ENCODE measurements at places on chromosomes 2 and 18. TPM values are rescaled to one million over a fixed set of nuclear protein-coding genes. Genes with fewer than 3 reads are reported as not detected.

The ANO7 gene
- 1.1 TPM for total RNA-seq

The NEU2 gene
- total RNA-seq: not detected

The SCTR gene
- total RNA-seq: not detected

The LRP2 gene
- not detected for total RNA-seq

The EIF2AK3 gene
- total RNA-seq: 13.7 TPM

The ALK gene
- total RNA-seq: not detected

The ZCCHC2 gene
- 15.5 TPM for total RNA-seq

The ELOA2 gene
- total RNA-seq: not detected

The RGPD6 gene
- total RNA-seq: 12.0 TPM

The GAL3ST2 gene
- total RNA-seq: not detected

The ANKRD12 gene
- total RNA-seq: 9.0 TPM

The PRKAG3 gene
- total RNA-seq: not detected

The KCNG2 gene
- not detected for total RNA-seq

The CCNT2 gene
- total RNA-seq: 2.2 TPM

The CUL3 gene
- 63.0 TPM for total RNA-seq

The SYT4 gene
- not detected for total RNA-seq

The NT5C1B gene
- not detected for total RNA-seq

The TUBB8B gene
- not detected for total RNA-seq

The CNDP2 gene
- total RNA-seq: 107 TPM

The TMEM169 gene
- 5.5 TPM for total RNA-seq

The CCDC138 gene
- total RNA-seq: 13.1 TPM

The TYW5 gene
- 9.2 TPM for total RNA-seq

The IKZF2 gene
- 0.14 TPM for total RNA-seq

The FHL2 gene
- total RNA-seq: 275 TPM

The TMEM17 gene
- 5.8 TPM for total RNA-seq

Measured in Caki2 (cell line).